Neural crest cell (in vitro differentiated cells): ENCODE measurements at places on chromosomes 13 and 19.

- no peaks in the 10 kb centered on the region for H3K36me3 ChIP-seq
- H3K27me3 ChIP-seq: no peaks in the 10 kb centered on the region
- H3K27ac ChIP-seq: no peak overlapping the region
- H3K4me1 ChIP-seq: peaks cover 28% of the 10 kb centered on the region
Observed at GRCh38 chr13:60398907-60399589, 2.0 kb downstream of the TDRD3 start.

- no peak for DNase-seq
- H3K4me3 ChIP-seq: no peak overlapping the region
- H3K27me3 ChIP-seq: peaks cover 22% of the 10 kb centered on the region
- H3K27ac ChIP-seq: no peak overlapping the region
- peaks cover 13% of the 10 kb centered on the region for H3K4me1 ChIP-seq
- H3K36me3 ChIP-seq: peaks cover 2% of the 10 kb centered on the region
Observed at GRCh38 chr19:47479701-47480503, 4.1 kb downstream of the KPTN start.

- no peak overlapping the region for H3K27ac ChIP-seq
- DNase-seq: no peak
- no peaks in the 10 kb centered on the region for H3K36me3 ChIP-seq
- peaks cover 9% of the 10 kb centered on the region for H3K27me3 ChIP-seq
- no peaks in the 10 kb centered on the region for H3K4me1 ChIP-seq
Observed at GRCh38 chr13:109945206-109945960, 159.0 kb upstream of the IRS2 start.

DNA sequence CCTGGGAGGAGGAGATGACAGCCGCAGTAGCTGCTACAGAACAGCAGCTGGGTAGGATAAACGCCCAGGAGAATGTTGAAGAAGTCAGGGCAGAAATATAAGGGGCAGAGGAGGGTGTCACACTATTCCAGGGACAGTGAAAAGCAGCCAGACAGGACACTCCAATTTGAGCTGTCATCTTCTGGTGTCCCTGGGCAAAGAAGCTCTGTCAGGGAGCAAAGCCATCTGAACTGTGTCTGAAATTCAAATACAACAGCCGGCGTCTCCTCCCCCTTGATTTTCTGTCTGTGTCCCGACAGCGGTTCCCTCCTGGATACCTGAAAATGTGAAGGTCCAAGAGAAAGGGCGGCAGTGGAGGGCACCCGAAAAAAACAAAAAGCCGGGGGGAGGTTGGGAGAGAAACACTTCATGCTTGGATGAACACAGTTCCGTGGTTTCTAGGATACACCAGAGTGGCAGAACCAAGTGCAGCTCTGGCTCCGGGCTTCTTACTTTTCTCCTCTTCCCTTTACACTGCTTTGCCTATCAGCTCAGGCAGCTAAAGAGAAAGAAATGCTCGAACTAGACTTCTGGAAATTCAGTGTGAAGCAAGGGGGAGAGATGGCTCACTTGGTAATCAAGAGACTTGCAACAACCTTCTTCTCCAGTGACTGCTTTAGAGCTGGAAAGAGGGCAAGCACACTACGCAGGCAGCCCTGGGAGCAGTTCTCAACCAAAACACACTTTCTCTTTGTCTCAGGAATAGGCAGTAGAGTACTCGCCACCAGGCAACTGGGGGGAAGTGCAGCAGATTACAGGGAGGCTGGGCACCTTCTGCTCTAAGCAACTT lies 465.6 kb downstream of the ITGBL1 start:
- no peak for DNase-seq
- H3K27ac ChIP-seq: no peak overlapping the region
- H3K27me3 ChIP-seq: peaks cover 87% of the 10 kb centered on the region
- peaks cover 6% of the 10 kb centered on the region for H3K4me1 ChIP-seq
- no peaks in the 10 kb centered on the region for H3K36me3 ChIP-seq
- H3K4me3 ChIP-seq: peak overlapping the region; percentile 5

GRCh38 chr13:88162076-88162702 lies 491.0 kb downstream of the SLITRK5 start:
- DNase-seq: no peak
- H3K27me3 ChIP-seq: no peaks in the 10 kb centered on the region
- peaks cover 4% of the 10 kb centered on the region for H3K4me1 ChIP-seq
- H3K27ac ChIP-seq: no peak overlapping the region

- no peaks in the 10 kb centered on the region for H3K27me3 ChIP-seq
- no peak overlapping the region for H3K4me3 ChIP-seq
- no peak for DNase-seq
- H3K27ac ChIP-seq: no peak overlapping the region
Observed at GRCh38 chr13:75968103-75968838, 332.1 kb downstream of the LMO7 start.

DNA sequence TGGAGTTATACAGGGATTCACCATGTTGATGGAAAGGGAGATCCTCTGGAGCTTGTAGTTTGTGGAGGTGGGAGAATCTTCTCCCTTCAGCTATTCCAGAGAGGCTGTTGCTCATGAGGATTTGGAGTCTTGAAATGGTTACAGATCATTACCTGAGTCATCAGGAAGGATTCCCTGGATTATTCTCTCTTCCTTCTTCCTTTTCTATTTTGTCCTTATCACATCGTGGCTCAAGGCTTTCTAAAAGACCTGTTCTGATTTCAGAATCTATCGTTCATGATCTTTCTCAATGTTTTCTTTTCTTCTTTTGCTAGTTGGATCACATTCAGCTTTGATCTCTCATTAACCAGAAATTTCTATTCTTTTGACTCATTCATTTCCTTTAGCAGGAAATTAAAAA lies 196.0 kb downstream of the KLF5 start:
- peaks cover 5% of the 10 kb centered on the region for H3K4me1 ChIP-seq
- no peak overlapping the region for H3K27ac ChIP-seq
- no peaks in the 10 kb centered on the region for H3K36me3 ChIP-seq
- H3K4me3 ChIP-seq: no peak overlapping the region
- no peaks in the 10 kb centered on the region for H3K27me3 ChIP-seq

DNA sequence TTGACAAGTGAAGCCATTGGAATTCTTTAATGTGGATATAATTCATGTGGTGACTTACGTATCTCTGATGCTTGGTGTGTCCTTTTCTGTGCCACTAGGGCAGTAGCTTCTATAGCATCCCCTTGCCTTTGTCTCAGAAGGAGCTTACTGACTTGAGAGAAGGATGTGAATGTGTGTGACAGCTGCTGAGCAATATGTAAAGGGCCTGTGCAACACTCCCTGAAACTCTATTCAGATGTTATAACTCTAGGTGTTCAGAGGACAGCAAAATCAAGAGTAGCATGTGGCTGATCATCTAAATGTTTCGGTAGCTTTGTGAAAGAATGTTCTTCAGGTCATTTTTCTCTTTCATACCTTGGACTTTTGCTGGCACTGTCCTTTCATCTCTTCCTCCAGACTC lies 189.5 kb downstream of the LMO7 start:
- H3K36me3 ChIP-seq: no peaks in the 10 kb centered on the region
- H3K27me3 ChIP-seq: no peaks in the 10 kb centered on the region

DNA sequence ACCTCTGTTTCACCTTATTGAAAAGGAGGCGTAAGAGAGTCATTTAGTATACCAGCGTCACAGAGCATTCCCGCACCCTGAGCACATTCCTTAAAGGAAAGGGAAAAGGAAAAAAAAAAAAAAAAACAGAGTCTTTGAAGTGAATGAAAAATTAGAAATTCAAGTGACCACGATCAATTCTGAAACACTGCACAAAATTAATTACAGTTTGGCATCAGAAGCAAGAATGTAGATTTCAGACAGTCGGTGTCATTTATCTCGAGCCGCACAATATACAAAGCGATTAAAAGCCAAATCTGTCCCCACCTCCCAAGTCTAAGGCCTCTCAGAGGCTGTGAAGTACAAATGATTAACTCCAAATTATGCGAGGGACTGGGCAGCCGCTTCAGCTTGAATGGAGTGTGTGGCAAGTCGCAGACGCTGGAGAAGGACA lies 173.7 kb upstream of the ZNF507 start:
- no peak overlapping the region for H3K4me3 ChIP-seq
- peaks cover 25% of the 10 kb centered on the region for H3K4me1 ChIP-seq
- H3K36me3 ChIP-seq: no peaks in the 10 kb centered on the region
- DNase-seq: no peak
- H3K27ac ChIP-seq: no peak overlapping the region

- H3K4me1 ChIP-seq: no peaks in the 10 kb centered on the region
- no peaks in the 10 kb centered on the region for H3K27me3 ChIP-seq
- H3K27ac ChIP-seq: no peak overlapping the region
- H3K36me3 ChIP-seq: no peaks in the 10 kb centered on the region
- DNase-seq: no peak
Observed at GRCh38 chr13:65400702-65401101, 1829.4 kb downstream of the PCDH9 start.

DNA sequence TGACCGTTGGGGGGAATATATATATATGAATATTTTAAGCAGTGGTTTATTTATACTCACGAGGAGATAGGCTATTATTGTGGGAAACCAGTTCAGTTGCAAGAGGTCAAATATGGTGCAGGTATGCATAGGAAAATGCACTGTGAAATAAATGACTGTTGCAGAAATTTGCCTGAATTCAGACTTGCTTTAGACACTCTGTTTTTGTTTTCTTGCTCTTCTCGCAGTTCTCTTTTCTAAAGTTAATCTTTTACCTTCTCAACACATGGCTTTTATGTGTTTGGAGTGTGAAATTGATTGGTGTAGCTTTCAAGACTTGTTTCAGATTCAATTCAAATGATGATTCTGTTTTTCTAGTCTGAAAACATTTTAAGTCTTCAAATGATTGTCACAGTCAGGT lies 109.7 kb downstream of the LRCH1 start:
- H3K36me3 ChIP-seq: peaks cover 6% of the 10 kb centered on the region
- no peaks in the 10 kb centered on the region for H3K27me3 ChIP-seq
- no peak overlapping the region for H3K4me3 ChIP-seq
- no peak for DNase-seq
- peaks cover 35% of the 10 kb centered on the region for H3K4me1 ChIP-seq

DNA sequence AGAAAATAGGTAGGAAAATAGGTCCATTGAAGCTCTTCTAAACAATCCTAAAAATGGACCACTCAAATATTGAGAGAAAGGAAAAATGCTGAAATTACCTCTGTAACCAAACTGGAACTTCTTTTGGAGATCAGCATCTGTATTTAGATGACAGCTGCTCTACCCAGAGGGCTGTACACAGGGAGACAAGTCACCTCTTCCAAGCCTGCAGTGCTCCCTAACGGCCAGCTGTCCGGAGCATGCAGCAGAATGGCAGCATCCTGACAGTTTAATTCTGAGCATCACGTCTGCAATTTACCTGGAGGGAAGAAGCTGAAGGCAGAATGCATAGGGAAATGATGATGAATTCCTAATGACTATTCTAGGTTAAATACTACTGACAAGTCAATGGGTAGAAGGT lies 62.8 kb upstream of the DIAPH3 start:
- no peaks in the 10 kb centered on the region for H3K27me3 ChIP-seq
- H3K27ac ChIP-seq: no peak overlapping the region
- no peak overlapping the region for H3K4me3 ChIP-seq
- no peak for DNase-seq
- no peaks in the 10 kb centered on the region for H3K36me3 ChIP-seq

DNA sequence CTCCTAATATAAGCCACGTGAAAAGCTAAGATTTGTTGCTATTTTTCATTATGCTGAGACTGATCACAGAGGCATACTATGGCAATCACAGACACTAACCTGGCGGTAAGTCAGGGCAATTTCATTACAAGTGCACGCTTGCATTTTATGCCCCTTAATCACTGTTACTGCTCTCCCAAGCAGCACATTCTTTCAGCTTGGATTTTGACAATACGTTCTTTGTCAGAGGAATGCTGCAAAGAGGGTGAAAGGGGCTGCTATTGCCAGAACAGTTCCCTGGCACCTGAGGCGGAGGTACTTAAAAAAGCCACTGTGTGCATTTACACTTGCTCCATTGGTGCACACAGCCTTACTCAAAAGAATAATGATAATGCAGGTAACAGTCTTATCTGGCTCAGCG lies 346.6 kb downstream of the RFC3 start:
- no peaks in the 10 kb centered on the region for H3K36me3 ChIP-seq
- no peaks in the 10 kb centered on the region for H3K27me3 ChIP-seq
- no peak overlapping the region for H3K27ac ChIP-seq
- H3K4me3 ChIP-seq: no peak overlapping the region

DNA sequence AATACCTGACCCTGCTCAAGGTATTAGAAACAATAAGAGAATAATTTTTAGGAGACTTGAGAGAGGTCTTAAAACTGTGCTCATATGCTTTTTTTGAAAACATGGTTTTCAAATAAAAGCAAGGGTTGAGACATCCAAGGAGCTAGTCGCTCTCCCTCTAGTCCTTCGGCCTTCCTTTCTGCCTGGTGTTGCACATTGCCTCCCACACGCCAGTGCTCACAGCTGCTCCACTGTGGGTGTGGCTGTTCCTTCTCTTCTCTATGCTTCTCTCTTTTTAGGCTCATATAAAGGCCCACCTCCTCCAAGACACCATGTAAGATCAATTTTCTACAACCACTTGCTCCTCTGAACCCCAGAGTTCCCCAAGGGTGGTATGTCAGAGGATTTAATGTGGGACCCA lies 352.6 kb downstream of the ENOX1 start:
- no peak overlapping the region for H3K4me3 ChIP-seq
- no peak for DNase-seq

- H3K27me3 ChIP-seq: peaks cover 7% of the 10 kb centered on the region
- H3K4me3 ChIP-seq: no peak overlapping the region
- H3K27ac ChIP-seq: no peak overlapping the region
- H3K36me3 ChIP-seq: no peaks in the 10 kb centered on the region
- peaks cover 19% of the 10 kb centered on the region for H3K4me1 ChIP-seq
Observed at GRCh38 chr19:55488986-55489710, 912 bp downstream of the SSC5D start.

DNA sequence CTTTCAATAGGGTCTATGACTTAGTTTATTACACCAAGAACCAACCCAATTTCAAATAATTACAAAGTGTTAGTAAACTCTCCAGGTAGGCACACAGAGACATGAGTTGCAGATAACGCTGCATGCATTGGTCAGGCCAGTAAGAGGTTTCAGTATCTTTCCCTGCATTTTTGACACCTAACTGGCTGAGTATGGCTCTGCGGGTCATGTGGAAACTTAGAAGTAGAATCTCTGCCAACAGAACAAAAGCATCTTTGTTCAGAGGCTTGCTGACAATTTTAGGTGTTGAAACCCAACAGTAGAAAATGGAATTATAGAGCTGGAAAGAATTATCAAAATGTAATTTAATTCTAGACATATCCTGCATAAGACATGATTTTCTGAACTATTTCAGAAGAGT lies 25.3 kb downstream of the HTR2A start:
- H3K27ac ChIP-seq: no peak overlapping the region
- peaks cover 4% of the 10 kb centered on the region for H3K27me3 ChIP-seq
- H3K36me3 ChIP-seq: no peaks in the 10 kb centered on the region
- H3K4me3 ChIP-seq: no peak overlapping the region
- DNase-seq: no peak

GRCh38 chr13:23928985-23929384 lies 31.7 kb upstream of the C1QTNF9B start:
- H3K4me3 ChIP-seq: no peak overlapping the region
- H3K36me3 ChIP-seq: no peaks in the 10 kb centered on the region
- no peak for DNase-seq

- no peak for DNase-seq
- no peak overlapping the region for H3K4me3 ChIP-seq
- H3K4me1 ChIP-seq: peaks cover 4% of the 10 kb centered on the region
Observed at GRCh38 chr19:46189971-46190888, 39.3 kb upstream of the IGFL1 start.

DNA sequence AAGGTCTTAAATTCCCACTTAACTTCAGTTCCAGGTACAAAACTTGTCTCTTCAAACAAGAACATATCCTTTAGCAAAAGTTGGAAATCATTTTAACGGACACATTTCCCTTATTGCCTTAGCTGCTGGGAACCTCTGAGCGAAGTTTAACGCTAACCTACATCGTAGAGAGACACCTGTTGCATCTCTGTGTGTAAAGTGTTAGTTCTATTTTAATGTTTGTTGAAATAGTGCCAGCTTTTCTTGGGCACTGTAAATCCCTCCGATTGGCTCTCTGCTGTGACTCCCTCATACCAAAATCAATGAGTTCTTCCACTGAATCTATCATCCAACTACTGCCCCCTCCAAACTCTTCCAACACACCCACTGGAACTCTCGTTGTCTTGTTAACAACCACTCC lies 2.3 kb upstream of the HIF3A start:
- H3K36me3 ChIP-seq: no peaks in the 10 kb centered on the region
- H3K27me3 ChIP-seq: peaks cover 25% of the 10 kb centered on the region
- H3K27ac ChIP-seq: no peak overlapping the region
